ENCODE measurements at places on chromosomes 11 and 22.

- DNase-seq = peak; percentile 41
These were observed 47.0 kb downstream of the GAB2 start for GRCh38 chr11:78370406-78371172.

- DNase-seq = no peak
These were observed 16.7 kb downstream of the PIK3IP1 start for GRCh38 chr22:31275576-31275975.

DNA sequence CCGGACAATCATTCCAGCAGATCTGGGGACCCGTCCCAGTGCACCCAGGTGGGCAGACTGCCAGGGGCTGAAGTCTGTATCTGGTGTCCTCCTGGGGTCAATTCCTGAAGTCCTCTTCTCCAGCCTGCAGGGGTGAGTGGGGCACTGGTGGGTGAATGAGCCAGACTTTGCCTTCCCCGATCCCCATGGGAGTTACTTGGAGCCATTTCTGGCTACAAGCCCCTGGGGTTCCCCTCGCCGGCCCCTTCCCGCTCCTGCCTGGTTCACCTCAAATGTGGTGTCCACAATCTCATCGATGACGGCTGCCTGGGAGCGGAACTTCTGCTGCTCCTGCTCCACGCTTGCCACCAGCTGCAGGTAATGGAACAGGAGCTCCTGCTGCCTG is 5.0 kb downstream of the CST6 start:
- no peak for DNase-seq

- no peak for DNase-seq
These were observed 193.6 kb downstream of the AASDHPPT start for GRCh38 chr11:106271086-106271485.
